Uterus (tissue), 4 donors: ENCODE measurements at places on chromosomes 2 and 18.

DNA sequence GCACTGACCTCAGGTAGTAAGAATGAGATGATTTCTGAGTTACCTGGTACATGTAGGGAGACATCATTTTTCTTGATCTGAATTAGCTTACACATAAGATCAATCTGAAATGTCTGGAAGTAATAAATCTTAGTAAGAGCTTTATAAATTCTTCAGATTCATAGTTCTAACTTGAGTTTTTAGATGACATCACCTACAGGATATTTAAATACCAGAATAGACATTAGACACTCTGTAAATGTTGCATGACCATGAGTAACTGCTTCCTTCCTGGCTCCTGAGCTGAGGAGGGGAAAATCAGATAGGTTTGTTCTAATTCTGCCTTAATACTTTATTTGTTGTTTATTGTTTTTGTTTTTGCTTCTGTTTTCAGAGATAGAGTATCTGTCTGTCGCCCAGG is 181.8 kb downstream of the PHLPP1 start:
- no peak for DNase-seq

GRCh38 chr2:12967804-12968203 is 251.1 kb downstream of the TRIB2 start:
- no peak for DNase-seq

DNA sequence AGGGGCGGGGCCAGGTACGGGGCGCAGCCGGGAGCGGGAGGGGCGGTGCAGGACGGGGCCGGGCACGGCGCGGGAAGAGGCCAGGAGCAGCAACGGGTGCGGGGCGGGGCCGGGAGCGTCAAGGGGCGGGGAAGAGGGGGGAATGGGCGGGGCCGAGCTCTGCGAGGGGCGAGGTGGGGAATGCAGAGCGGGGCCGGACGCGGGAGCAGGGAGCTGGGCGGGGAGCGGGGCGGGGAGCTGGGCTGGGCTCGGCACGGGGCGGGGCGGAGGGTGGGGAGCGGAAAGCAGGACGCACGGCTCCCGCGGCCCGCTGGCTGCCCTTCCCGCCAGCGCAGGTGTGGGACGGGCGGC is at the start of gene IMPA2:
Gene IMPA2, plus strand, starts transcription at position 316 of the 351 bp plus-strand sequence. CDS start 163 bp downstream, outside the sequence.
- no peak for DNase-seq

DNA sequence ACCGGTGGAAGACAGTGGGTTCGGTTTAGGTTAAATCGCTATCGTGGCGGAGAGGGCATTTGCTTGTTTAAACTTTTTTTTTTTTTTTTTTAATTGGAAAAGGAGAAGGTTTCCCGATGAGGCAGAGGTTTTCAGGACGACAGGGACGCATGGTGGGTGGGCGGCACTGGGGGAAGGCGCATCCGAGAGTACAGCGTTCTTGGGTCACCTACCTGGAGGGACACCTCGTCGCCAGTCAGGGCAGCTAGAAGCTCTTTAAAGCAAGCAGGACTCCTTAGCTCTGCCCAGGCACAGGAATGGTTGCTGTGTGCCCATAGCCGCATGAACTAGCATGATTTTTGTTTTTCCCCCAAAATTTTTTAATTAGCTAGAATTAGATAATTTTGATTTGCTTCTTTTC is 437 bp downstream of the LDLRAD4 start:
- DNase-seq = no peak

DNA sequence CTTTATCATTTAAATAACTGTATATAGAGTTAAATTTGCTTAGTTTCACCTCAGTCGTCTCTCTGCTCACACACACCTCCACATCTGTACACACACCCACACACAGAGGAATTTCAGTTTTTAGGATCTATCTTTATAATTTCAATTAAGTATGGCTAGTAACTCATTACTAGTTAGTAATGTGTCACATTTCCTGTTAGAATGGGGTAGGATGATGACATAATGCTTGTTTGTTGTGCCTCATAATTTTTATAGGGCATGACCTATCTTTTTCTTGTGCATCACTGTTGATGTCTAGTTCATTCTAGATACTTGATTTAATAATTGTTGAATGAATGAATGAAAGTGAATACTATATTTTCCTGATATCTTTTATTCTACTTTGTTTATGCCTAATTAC is 108.6 kb downstream of the AGPS start:
- no peak for DNase-seq
